ENCODE measurements at places on chromosomes 7 and 10.
A peak's percentile ranks its signal among the peaks of the same experiment; 100 is the strongest.

DNA sequence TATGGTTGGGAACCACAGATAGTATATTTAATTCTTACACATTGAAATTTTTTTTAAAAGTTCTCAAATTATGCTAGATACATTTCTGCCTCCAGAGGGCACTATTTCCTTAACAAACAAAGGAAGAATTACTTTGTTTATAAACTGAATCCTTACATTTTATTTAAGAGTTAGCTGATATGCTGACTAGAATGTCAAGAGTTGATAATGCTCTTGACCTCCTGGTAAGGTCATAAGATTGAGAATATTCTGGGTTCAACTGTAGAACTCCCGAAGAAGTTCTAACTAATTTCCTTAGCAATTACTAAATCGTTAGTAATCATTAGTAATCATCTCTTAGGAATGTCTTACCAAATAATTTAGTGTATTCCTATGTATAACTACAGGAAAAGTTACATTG, 95.3 kb upstream of the CYP26C1 start:
- DNase-seq, result peak; percentile 85

DNA sequence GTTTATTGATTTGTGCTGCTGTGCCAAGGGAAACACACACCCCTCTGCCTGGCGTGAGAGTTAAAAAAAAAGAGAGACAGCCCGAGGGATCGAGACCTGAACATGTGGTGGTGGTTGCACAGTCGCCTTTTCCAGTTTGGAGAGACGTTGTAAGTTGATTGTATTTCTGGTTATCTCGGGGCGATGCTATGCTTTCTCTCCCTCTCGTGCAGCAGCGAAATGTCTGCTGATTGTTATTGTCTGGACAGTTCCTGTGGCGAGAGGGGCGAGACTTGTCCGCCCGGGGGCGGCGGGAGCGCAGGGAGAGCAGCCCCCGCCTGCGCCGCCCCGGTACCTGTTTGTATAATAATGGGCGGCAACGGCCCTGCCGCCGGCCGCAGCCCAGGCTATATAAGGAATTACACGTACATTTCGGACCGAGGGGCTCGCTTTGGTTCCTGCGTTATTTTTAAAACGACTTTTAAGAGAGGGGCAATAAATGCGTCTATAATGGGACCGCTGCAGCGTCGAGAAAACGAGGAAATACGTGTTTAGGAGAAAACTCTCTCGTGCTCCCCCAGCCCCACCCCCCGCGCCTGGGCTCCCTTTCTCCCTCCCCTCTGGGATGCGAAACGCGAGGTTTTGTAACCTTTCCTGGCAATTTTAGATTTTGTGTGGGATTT, 1.7 kb downstream of the ZEB1 start:
- DNase-seq, result no peak

DNA sequence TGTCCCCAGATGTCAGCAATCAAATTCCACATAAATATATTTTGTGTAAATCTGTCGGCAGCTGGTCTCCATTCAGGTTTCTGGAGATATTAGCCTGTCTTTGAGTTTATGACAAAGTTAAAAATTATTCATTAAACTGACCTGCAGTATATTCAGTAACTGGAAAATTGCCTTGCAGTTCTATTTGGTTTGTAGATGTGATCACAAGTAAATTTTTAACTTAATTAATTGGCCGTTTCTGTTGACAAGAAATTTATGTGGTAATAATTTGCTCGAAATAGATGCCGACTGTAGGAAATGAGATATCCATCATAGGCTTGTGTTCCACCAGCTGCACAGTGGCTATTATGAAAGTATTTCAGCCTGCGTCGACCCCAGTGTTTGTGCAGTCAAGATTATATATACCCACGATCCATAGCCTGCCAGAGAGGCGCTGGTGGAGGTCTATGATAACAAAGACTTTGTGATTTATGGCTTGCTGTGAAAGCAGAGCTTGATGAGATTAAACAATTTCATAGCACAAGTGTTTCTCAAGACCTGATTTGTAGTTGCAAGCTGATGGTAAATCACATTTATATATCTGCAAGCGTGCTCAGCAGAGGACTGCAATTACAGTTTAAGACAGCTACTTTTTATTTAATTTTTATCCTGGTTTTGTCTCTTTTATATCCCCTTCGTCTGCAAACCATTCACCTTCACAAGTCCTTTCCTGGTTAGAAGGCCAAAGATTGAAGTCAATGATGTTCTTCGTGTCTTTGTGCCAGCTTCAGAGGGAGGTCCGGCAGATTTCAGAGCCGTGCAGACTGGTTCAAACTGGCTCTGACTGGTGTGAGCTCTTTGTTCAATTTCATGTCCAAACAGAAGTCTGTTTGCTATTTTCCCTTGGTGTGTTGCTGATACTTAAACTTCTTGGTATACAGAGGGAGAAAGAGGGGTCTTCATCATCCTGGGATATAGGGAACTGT, 850.9 kb downstream of the LRMDA start:
- peak; percentile 45 for DNase-seq

GRCh38 chr10:69327463-69328379, 49.4 kb downstream of the HK1 start:
- DNase-seq, result peak; percentile 53

GRCh38 chr7:123190109-123190831, 9.5 kb downstream of the SLC13A1 start:
- DNase-seq, result no peak

GRCh38 chr7:30973292-30973691, 9.5 kb downstream of the GHRHR start:
- DNase-seq, result no peak

GRCh38 chr10:79018521-79019011, 50.2 kb upstream of the ZMIZ1 start:
- DNase-seq, result no peak

GRCh38 chr10:6838118-6838517, 258.0 kb upstream of the PRKCQ start:
- DNase-seq, result peak; percentile 18

DNA sequence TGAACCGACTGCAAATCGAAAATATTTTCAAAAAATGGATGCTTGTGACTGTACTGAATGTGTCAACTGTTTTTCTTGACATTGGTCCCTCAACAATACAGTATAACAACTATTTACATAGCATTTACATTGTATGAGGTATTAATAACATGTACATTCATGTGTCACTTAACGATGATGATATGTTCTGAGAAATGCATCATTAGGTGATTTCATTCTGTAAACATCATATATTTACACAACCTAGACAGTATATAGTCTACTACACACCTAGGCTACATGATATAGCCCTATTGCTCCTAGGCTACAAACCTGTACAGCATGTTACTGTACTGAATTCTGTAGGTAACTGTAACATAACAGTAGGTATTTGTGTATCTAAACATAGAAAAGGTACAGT, 39.7 kb downstream of the SIRT1 start:
- DNase-seq, result no peak

- DNase-seq, result no peak
Measured at GRCh38 chr10:43749940-43750552, 101.4 kb upstream of the ZNF32 start.

DNA sequence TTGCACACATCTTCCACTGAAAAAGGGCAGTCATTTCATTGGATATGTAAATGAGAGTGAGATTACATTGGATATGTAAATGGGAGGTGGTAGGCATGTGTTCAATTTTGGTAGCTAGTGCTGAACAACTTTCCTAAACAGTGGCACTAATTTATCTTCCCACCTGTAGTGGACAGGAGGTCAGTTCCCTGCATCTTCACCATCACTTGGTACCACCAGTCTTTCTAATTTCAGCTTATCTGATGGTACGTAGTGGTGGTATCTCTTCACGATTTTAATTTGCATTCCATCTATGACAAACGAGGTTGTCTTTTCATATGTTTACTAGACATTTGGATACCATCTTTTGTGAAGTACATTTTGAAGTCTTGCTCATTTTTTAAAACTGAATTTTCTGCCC, 58.1 kb downstream of the PFKFB3 start:
- DNase-seq, result no peak

DNA sequence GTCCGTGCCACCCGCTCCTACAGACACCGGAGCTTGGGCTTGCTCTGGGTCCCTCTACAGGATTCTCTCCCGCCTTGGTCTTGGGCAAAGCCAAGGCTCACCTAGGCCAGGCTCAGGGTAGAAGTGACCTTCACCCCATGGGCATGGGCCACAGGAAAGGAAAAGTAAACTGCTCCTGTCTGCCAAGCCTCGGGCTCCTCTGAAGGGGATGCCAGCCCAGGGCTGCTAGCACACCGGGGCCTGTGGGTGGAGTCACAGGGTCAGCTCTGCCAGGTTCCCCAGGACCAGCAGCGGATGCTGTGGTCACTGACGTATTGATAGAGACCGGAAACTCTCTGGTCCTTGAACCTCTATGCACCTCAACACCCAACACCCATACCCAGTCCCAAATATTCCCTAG, 222.7 kb upstream of the MGMT start:
- no peak for DNase-seq

- DNase-seq, result no peak
Measured at GRCh38 chr10:65325913-65326312, 1599.9 kb upstream of the LRRTM3 start.

GRCh38 chr10:101241840-101242707, 12.8 kb upstream of the LBX1 start:
- no peak for DNase-seq

GRCh38 chr7:20193242-20193777, 23.9 kb downstream of the MACC1 start:
- DNase-seq, result no peak

DNA sequence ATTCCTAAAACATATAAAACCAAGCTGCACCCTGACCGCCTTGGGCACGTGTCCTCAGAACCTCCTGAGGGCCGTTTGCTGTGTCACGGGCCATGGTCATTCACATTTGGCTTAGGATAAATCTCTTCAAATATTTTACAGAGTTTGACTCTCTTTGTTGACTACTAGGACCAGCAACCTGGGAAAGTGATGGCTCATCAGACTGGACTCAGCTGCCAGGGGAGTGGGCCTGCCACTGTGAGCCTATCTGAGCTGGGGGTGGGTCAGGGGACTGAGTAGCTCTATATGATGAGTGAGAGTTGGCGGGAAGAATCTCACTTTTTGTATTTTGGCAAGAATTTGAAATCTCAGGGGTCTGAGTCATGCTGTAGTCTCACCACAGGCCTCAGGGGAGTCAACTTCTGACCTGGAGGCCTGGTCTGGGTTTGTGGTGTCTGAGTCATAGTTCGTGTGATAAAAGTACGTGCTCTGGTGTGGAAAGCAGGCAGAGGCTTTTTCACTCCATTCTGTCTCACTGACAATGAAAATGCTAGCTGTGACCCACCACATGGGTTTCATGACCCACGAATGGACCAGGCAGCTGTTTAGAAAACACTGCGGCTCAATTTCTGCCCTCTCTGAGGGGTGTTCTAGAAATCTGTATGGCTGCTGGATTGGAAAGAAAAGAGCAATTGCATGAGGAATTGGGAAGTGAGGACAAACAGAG, 4.2 kb upstream of the UPP1 start:
- DNase-seq, result peak; percentile 21

- no peak for DNase-seq
Measured at GRCh38 chr7:94909179-94909466, 1.7 kb downstream of the PPP1R9A start.

DNA sequence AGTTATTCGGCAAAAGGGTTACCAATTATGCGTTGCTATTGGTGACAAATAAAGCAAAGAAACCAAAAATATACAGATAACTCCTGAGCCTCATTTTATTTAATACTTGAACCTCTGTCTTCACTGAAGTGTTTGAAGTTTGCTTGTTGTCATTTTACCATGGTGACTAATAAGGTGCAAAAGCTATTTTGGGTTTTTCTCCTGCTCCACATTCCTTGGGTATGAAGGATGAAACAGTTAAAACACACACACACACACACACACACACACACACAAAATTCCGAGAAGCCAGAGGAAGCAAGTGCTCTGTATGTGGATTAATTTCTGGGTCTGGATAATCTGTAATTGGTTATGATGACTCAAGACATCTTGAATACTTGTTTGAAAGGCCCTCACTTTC, 246.5 kb downstream of the COBL start:
- DNase-seq, result no peak

DNA sequence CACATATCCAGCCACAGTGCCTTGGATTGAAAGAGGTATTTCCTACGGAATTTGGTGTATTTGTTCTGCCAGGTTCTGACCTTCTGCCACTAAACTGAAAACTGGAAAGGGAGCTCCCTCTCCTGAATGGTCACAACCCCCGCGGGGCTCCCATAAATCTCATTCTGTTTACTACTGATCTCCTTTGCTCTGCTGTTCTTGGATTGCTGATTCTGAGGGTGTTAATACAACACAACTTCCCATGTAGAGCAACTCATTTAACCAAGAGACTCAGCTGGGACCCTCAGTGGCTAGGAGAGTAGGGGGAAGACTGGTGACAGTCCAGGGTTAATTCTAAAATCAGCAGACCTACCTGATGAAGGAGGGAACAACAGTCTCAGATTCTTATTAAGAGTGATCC, 662.9 kb downstream of the INHBA start:
- no peak for DNase-seq

GRCh38 chr10:34801097-34801733, 13.9 kb downstream of the PARD3 start:
- no peak for DNase-seq

GRCh38 chr10:132765435-132765834, 20.5 kb downstream of the NKX6-2 start:
- peak; percentile 13 for DNase-seq

DNA sequence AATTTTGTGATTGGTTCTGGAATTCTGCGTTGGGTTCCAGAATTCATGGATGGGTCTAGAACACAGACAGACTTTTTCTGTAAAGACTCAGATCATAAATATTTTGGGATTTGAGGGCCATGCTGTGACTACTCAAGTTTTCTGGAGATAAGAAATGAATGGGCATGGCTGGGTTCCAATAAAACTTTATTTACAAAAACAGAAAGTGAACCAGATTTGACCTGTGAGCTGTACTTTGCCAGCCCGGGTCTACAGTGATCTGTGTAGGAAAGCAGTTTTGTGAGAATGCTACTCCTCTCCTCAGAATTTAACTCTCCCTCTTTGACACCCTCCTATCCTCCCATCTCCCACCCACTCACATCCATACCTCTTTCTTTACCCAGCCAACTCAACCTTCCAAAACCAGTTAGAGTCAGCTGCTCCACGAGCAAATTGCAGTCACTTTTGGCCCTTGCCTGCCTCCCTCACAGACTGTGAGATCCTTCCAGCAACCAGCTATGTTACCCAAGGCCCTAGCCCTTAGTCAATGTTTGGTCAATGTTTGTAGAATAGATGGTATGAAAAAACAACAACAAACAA, 312.8 kb upstream of the ZMIZ1 start:
- DNase-seq, result no peak
